ENCODE measurements at places on chromosomes 4 and X.

DNA sequence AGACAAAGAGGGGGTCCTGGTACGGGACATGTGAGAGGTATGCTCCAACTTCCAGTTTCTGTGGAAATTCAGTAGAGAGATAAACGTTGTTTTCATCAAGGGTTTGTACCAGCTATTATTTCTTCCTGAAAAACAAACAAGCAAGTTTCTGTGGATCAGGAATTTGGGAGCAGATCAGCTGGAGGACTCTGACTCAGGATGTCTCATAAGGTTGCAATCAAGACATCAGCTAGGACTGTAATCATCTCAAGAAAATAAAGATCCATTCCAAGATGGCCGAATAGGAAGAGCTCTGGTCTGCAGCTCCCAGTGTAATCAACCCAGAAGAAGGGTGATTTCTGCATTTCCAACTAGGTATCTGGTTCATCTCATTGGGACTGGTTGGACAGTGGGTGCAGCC is 23.5 kb upstream of the NFKB1 start:
- DNase-seq = peak; percentile 15

DNA sequence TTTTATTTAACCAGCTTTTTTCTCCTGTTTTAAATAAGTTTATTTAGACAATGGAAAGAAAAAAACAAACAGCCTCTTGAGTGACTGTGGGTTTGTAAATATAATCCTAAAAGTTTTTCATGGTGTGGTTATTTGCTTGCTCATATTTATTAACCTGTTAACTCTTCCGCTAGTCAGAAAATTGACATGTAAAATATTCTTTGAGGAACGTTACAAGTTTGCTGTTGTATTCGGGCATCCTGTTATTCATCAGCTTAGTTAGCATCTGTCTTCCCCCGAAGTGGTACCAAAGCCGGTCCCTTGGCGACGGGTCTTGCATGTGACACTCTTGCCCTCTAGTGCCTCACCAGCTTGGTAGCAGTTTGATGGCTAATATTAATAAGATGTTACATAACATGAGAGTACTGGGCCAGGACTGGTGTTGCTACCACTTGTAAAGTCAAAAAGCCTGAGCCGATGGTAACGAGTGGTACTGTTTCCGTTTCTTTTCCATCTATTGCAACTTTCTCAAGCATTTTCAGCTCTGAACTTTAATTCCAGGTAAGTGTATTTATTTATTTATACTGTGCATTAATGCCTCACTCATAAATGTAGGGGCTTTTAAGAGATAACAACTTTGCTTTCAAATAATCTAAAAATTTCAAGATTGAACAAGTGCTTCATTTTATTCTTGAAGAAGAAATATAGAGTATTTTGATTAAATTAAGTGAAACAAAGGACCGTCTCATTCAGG is at the start of gene NDST3:
Gene NDST3 (plus strand): TSS at position 434 of the 733 bp plus-strand sequence. CDS start 19,425 bp downstream, outside the sequence.
- DNase-seq = peak; percentile 58

- no peak for DNase-seq
Measured at GRCh38 chrX:28920153-28920943, 333.1 kb downstream of the IL1RAPL1 start.

GRCh38 chr4:171891038-171891437 is 77.8 kb downstream of the GALNTL6 start:
- no peak for DNase-seq
